ENCODE measurements at places on chromosomes 1 and 21.

- DNase-seq, result no peak
Measured at GRCh38 chr1:214694769-214695168, 91.8 kb downstream of the CENPF start.

DNA sequence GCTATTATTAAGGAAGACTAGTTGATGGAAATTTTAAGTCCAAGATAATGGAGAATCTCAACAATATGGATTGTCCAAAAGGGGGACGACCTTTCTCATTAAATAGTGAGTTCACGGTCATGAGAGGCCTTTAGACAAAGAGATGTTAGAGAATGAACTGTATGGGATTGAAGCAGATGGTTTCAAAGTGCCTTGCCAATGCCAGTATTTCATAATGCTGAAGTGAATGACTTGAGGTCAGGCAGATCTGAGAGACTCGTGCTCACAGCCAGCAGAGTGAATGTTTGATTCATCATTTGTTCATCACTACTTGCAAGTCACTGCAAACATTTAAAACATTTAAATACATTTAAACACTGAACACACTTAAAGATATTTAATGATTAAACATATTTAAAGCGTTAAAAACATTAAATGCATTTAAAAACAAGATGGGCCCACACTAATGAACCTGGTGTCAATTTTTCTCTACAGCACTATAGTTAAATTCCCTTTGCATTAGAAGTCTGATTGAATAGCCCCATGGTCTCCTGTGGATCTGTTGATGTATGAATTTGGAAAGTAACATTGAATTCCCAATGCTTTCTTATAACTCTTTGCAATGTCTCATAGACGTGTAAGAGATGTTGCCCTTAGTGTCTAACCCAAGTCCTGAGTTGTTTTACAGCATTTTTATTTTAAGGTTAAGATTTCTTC, 80.7 kb downstream of the TGFB2 start:
- no peak for DNase-seq

DNA sequence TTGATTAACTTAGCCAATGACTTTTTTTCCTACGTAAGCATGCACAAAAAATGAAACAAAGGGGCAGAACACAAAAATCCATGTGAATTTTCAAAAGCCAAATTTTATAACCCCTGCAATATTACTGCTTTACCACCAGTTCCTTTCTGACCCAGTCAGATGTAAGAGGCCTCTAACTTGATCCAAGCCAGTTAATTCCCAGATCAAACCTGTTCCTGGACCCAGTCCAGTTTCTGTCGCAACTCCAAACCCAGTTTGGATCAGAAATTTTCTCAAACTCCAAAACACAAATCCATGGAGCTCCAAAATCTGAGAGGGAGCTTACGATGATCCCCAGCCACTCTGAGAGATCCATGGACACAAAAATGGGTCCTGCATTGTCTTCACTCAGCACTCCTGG, 7.8 kb upstream of the ZYG11A start:
- no peak for DNase-seq

- DNase-seq, result peak; percentile 68
Measured at GRCh38 chr1:30856260-30856790, 52.2 kb downstream of the SDC3 start.

- peak; percentile 32 for DNase-seq
Measured at GRCh38 chr1:167659450-167659849, 29.4 kb downstream of the RCSD1 start.

- DNase-seq, result no peak
Measured at GRCh38 chr1:224632381-224632871, 16.3 kb downstream of the CNIH3 start.

DNA sequence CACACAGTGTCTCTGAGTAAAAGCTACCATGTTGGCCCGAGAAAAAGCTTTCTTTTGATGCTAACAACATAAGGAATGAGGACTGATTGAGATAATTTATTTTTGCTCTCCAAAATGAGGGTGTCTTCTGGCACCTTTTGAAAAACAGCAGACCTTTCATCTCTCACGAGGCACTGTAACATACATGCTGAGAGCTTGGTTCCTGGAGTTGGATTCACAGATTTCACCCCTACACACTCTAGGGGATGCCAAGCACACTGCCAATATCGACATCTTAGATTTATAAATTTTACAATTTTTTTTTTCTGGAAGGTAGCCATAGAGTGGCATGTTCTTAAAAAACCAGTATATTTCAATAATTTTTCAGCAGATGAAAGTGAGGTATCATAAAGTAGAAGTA, 408.3 kb downstream of the DSCAM start:
- no peak for DNase-seq

DNA sequence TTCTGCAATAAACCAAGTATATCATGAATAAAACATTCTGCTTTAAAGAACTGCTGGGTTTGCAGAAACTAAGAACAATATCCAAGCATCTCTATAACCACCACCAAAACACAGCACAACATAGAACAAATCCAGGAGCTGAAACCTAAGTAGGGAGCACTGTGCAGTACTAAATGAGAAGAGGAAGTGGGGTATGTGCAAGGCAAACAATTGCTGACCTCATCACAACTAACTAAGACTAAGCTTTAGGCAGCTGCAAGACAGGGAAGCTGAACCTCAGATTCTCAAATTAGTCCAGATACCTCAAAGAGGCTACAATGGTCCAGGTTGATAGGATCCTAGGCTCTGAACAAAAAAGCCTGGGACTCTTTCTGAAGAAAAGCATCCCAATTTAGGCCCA, 172.6 kb downstream of the SLC44A5 start:
- DNase-seq, result no peak

DNA sequence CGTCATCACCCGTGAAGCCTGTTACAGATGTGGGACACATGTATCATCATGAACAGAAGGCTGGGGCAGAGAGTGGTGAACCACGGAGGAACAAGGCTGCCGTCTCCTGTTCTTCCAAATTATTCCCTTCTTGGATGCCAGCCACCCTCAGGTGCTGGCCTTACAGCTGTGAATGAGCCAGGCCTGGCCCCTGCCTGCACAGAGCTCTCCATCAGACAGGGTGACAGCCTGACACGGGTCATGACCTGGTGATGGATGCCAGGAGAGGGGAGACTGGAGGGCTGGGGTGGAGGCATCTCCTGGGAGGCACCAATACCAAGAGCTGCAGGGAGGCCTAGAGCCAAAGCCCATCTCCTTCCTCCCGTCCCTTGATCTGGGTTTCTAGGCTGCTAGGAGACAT, 230.0 kb upstream of the C1orf174 start:
- no peak for DNase-seq

DNA sequence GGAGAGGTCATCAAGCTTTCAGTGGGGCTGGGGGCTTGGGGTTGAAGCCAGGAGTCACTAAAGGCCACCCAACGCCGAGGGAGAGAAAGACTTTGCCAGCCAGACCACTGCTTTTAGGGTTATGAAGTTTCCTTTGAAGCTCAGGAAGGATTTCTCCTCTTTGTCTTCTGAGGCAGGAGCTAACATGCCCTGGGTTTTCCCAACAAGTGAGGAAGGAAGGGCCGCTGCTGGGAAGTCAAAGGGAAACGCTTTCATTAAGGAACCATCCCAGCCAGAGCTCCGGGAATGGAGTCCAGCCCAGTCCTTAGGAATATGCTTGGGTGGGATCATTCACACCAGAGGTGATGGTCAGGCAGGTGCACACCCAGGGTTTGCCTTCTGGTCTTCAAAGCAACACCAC, 436.9 kb downstream of the PRDM2 start:
- DNase-seq, result no peak

GRCh38 chr1:185860311-185860710, 126.1 kb downstream of the HMCN1 start:
- no peak for DNase-seq

DNA sequence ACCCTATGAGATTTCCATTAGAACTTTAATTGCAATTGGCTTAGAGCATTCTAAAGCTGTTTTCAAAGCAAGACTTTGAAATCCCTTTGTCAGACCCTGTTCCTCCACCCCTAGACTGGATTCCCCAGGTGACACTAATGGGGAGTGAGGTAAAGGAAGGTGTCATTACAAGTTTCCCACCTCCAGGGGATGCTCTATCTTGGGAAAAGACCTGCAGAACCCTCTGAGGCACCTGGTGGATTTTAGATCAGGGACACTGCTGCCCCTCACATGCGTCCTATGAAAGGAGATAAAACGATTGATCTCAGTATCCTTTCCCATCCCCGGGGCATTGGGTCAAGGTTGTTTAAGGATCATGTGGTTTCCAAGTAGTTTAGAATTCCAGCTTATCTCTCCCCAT, 80.3 kb upstream of the RGS4 start:
- no peak for DNase-seq

- peak; percentile 92 for DNase-seq
Measured at GRCh38 chr1:205484985-205485967, 19.2 kb upstream of the CDK18 start.

DNA sequence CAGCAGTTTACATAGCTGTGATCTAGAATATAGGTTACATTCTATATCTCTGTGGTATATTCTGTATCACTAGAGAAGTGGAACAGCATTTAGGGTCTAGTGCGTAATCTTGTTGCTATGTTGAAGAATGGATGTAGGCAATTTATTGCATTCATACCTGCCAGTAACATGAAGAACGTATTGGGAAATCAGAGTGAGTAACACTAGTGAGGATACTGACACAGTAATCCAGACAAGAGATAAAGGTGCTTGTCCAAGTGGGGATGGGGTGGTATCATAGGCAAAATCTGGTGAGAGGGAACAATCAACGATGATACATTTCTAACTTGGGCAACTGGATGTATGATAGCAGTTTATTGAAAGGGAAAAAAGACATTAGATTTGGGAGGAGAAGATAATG, 9.8 kb downstream of the PPP2R5A start:
- DNase-seq, result no peak

DNA sequence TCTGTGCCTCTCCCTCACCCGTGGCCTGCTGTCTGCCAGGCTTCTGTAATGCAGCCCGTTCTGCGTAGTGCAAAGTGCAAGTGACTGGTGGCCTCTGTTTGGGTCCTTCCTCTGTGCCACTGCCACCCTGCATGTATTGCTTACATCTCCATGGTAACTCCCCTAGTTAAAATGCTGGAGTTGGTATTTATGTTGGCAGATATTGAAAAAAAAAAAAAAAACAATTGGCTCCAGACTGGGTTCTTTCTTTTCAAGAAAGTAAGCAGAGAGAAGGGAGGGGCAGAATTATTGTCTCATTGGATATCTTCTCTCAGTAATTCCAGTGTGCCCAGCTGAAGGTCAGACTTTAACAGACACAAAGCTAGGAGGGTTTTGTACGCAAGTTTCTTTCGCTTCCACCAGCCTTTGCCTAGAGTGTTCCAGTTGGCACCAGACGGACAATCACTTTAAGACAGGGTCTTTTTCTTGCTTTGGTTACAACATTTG, 242.3 kb downstream of the PBX1 start:
- no peak for DNase-seq

DNA sequence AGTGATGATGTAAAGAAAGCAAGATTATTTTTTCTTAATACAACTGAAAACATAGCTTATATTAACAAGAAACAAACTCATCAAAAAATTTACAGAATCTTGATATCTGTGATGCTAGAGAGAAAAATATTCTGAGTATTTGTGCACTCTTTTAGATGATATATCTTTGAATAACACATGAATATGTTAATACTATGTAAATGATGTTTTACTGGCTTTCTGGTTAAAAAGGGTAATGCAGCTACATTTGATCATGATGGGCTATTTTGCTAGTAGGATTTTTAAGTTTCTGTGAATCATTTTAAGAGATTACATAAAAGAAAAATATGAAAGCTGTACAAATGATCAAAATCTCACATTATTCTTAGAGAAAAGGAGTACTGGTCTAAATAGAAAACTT, 114.5 kb downstream of the GRIK1 start:
- DNase-seq, result no peak

DNA sequence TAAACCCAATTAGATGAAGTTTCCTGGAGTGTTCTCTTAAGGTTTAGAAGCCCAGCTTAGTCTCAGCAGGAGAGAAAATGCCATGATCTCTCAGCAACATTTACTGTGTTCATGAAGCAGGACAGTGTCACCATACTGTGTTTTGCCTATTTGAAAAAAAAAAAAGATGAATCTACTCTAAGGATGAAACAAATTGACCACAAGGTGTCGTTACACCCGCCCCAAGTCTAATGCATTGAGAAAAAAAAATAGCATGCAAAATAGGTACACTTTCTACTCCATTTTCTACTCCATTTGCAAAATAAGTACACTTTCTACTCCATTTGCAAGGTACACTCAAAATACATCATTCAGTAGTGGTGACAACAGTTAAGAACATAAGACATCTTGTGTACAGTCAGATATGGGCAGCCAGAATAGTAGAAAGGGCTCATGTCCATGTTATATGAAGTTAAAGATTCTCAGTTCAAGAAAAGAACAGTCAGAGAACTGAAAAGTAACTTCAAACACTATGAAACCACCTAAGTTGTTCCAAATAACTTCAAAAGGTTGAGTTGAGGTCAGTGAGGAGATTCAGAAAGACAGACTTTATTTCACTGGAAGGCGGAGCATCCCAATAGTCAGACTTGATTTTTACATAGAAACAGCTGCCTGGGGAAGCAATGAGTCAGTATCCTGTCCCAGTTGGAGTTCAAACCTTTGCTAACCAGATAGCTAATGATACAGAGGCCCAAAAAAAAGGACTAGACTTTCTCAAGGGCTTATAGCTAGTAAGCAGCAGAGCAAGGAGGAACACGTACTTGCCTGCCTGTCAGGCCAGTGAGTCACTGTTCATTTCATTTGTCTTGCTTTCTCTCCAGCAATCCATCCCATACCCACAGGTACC, 13.3 kb downstream of the PLPPR5 start:
- no peak for DNase-seq

- no peak for DNase-seq
Measured at GRCh38 chr1:202565890-202566602, 144.2 kb downstream of the SYT2 start.

DNA sequence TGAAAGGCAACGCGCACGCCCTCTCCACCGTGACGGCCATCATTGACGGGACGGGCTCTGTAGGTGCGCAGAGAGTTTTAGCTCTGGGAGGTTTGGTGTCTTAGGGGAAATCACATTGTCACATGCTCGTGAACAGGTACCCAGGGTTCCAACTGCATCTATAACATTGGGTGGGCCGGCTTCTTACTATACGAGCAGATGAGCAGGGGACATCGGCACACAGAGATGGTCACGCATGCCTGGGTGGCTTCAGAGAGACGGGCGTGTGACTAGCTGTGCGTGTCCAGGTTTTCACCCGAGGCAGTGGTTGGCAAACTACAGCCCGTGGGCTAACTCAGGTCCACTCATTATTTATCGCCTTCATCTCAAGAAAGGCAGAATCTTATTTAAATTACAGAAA, 54.7 kb downstream of the SLC37A1 start:
- no peak for DNase-seq
